ENCODE measurements at places on chromosomes 3 and 15.

DNA sequence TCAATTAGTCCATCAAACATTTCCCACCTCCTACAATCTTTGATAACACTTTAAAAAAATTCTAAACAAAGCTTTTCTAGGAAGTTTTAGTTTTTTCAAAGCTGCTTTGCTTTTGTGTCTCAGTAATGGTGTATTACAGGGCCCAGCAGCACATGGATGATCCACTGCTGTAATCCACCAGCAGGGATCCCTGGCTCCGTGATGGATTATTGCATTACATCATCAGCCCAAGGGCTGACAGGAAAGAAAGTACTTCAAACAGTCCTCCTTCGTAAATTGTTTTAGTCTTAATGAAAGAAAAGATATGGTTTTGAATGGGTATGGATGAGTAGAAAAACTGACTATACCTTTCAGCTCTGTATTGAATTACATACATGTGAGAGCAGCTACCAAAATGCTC, 688.9 kb upstream of the NAALADL2 start:
- no peak for DNase-seq

- DNase-seq: no peak
These were observed 1.8 kb downstream of the TAMM41 start for GRCh38 chr3:11844891-11845290.

GRCh38 chr15:41870689-41871081, 23.2 kb downstream of the SPTBN5 start:
- peak; percentile 18 for DNase-seq

GRCh38 chr3:52801839-52802238, 7.2 kb downstream of the ITIH3 start:
- no peak for DNase-seq

DNA sequence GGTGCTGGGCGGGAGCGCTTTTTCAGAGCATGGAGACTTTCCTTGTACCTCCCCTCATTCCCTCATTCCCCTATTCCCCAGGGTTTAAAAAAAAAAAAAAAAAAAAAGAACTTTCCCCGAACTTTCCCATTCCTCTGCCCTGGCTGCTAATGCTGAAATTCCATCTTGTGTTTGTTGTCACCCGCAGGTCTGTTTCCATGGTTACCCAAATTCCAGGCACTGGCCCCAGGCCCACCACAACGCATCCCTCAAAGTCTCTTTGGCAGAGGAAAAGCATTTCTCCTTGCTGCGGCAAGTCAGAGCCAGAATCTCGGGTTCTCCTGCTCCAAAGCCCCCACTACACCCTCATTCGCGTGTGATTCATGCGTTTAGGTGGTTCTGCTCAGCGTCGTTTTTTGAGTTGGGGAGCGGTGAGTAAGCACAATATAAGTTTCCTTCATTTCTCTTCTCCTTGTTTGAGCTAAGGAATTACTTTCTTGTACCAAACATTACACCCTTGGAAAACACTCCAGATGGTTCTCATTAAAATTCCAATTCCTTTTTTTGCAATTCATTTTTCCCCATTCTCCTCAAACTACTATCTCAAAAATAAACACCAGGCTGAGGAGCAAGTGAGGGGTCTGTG, 21.6 kb downstream of the ANAPC13 start:
- DNase-seq: no peak

GRCh38 chr15:42092398-42093318, 1.7 kb downstream of the PLA2G4D start:
- no peak for DNase-seq

- DNase-seq: no peak
These were observed 821 bp upstream of the MAGI1 start for GRCh38 chr3:66039590-66039887.

DNA sequence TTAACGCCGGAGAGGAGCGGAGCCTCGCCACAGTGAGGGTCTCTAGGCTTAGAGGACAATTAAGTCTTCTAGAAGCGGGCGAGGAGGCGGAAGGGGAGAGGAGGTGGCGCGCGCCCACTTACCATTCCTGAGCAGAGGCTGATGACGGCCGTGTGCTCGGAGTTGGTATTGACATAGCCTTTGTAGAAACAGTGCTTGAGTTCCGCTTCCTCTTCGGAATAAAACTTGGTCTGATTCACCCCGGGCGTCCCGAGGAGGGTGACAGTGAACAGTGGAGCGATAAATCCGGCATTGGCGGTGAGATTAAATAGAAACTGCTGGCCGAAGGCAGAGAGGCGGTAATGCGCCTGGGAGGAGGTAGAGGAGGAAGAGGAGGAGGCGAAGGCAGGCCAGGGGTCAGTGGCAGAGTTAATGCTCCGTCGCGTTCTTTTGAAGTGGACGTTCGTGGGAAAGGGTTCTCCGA, 1.3 kb downstream of the ADAMTS9 start:
- no peak for DNase-seq

DNA sequence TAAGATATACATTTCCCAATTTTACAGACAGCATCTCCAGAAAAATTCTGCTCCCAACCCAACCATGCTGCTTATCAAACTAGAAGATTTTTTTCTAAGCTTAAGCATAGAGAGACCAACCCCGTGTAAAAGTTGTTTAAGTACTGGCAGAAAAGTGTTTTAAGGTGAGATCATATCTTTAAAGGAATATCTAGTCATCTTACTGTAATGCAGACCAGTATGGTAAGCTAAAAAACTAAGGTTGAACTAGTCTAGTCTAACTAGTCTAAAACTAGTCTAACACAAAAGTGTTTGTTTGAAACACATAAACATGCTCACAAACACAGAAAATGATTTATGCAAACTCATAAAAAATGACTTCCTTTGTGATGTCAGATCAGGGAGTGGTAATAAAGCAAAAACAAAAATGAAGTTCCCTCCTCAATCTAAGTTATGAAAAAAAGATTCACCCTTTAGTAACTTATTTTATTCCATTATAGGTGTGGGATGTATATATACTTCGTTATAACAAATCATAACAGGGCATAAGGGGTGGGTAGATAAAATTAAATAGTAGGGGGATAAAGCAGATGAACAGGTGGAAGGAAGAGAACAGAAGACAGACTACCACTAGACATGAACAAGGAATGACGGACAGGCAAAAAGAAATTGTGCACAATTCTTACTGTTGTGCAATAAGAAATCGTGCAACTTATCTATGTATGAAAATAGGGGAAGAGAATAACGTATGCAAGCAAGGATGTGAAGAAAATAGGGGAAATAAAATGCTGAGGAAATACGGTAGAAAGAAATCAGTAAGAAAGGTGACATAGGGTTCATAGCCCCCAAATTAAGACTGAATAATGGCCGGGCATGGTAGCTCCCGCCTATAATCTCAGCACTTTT, 10.0 kb downstream of the MYO5A start:
- DNase-seq: no peak

GRCh38 chr15:76939715-76940114, 8.2 kb downstream of the RCN2 start:
- no peak for DNase-seq

DNA sequence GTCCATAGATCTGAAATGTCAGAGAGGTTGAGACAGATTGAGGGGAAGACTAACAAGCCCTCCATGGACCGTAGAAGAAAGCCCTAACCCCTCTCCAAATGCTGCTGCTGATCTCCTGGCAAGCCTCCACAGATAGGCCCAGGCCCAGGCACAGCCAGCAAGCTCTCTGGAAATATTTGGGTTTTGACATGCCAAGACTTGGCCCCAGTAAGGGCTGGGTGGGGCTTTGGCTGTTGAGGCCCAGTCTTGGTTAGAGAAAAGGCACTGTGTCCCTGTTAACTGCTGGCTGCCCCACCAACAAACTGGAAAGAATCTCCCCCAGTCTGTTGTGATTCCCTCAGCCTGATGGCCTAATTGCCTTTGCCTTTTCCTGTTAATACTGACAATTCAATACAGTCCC, 208.8 kb upstream of the CTDSPL start:
- DNase-seq: no peak

GRCh38 chr3:143895805-143896204, 47.5 kb upstream of the SLC9A9 start:
- no peak for DNase-seq

DNA sequence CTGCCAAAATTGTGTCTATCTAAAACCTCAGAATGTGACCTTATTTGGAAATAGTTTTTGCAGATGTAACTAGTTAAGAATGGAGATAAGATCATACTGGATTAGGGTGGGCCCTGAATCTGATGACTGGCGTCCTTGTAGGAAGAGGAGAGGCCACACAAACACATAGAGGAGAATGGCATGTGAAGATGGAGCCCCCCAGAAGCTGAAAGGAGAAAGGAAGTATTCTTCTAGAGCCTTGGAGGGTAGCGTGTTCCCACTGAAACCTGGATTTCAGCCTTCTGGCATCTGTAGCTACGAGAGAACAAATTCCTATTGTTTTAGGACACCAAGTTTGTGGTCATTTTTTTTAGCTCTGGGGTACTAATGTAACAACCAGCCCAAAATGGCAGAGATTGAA, 423.0 kb upstream of the TPM1 start:
- DNase-seq: no peak

DNA sequence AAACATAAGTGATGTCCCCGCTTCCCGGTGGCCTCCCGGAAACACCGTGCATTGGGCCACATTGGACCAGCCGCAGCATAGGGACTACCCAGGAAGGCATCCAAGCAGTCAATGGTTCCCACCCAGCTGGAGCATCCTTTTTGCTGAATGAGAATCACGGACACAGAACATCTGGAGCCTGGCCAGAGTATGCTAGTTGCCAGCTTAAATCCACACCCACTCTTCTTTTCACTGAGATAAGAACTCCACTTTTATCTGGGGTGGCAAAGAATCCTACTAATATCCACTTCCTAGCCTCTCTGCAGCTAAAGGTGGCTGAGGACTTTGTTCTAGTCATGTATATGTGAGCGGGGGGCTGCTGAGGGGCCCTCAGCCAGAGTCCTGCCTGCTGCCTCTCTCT, 95.2 kb upstream of the PLXNA1 start:
- DNase-seq: no peak

All from stimulated activated CD8-positive, alpha-beta memory T cell treated with anti-CD3 and anti-CD28 coated beads, Interleukin-15, amount 100 ng/mL, for 4 hours (primary cell).